ENCODE measurements at places on chromosomes 4 and X.

DNA sequence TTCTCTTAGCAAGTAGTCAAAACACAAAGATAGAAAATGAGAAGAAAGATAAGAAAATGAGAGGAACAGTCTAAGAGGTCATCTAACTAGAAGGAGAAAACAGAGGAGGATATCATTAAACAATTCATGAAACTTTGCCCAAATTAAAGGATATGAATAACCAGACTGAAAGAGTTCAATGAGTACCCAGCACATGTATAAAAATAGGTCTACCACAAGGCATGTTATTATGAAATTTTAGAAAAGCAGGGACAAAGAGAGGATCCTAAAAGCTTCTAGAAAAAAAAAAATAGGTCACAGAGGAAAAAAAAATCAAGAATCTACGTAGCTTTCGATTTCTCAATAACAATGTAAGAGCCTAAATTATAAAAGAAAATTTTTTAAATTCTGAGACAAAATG is 118.5 kb downstream of the WDFY3 start:
- DNase-seq, result no peak

- no peak for DNase-seq
These were observed 159.1 kb downstream of the FRMPD4 start for GRCh38 chrX:12297353-12297752.

DNA sequence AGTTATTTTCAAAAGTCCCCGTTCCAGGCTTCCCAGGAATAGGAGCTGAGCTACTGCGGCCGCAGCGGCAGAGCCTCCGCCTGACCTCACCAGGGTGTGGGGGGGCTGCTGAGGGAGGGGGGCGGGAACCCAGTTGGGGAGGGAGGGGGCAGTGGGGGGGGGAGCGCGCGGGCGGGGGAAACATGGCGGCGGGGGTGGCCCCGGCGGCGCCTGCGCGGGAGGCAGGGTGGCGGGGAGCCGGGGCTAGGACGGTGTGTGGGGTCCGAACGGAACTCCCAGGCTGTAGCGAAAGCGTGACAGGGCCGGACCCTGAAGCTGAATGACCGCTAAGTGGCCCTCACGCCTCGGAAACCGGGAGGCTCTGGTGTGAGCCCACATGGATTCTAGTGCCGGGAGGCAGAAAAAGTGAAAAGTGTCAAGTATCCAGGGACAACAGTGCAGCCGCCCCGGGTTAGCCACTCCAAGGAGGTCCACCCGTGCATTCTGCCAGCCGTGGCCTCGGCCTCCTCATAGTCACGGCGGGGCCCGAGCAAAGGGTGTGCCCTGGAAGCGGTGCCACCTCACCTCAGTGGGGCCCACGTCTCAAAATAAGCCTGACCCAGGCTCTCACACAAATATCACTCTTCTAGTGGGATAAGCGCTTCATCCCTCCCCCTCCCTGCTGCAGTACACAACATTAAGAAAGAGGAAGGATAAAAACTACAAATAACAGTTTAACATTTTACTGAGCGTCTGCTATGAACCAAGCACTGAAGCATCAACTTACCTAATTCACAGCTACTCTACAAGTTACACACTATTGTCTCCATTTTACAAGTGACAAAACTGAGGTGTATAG is at the start of gene KLHL13:
Gene KLHL13 (minus strand): TSS at position 98 of the 838 bp plus-strand sequence. CDS start 88,337 bp downstream, outside the sequence.
- DNase-seq, result no peak

- DNase-seq, result no peak
These were observed 317.6 kb downstream of the DKK2 start for GRCh38 chr4:106718548-106718947.

GRCh38 chr4:13088726-13089658 is 395.1 kb downstream of the RAB28 start:
- DNase-seq, result no peak

DNA sequence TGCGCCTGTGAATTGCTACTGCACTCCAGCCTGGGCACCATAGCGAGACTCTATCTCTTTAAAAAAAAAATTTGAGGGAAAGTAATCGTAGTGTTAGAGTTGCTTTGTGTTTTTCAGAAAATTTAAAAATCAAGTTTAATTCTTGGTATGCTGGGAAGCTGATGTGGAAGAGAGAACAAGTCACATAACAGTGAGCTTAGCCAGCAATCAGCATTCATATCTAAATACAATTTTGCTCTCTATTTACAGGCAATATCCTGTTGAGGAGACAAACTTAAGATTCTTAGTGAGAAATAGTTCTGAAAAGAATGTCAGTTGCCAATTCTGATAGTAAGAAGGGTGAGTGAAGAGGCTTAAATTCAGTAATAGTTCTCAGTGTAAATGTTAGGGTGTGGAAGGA is 9.6 kb upstream of the NDUFC1 start:
- DNase-seq, result no peak

DNA sequence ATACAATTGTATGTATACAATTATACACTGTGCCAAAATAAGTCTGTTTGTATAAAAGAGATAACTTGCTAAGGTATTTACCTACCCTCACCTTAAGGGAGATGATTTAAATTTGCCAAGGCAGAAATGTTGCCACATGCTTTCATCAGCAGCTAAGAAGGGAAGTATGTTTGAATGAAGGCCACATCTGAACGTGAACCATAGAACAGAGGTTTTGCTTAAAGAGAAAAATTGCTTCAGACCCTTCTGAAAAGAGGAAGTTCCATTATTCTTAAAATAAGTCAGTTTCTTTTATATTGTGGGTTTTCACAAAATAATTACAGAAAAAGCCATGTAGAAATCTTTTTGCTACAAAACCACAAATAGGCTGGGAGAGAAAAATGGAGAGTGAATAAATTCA is 621.5 kb upstream of the HTR2C start:
- no peak for DNase-seq

- no peak for DNase-seq
These were observed 64.0 kb downstream of the ACOX3 start for GRCh38 chr4:8376361-8377102.

DNA sequence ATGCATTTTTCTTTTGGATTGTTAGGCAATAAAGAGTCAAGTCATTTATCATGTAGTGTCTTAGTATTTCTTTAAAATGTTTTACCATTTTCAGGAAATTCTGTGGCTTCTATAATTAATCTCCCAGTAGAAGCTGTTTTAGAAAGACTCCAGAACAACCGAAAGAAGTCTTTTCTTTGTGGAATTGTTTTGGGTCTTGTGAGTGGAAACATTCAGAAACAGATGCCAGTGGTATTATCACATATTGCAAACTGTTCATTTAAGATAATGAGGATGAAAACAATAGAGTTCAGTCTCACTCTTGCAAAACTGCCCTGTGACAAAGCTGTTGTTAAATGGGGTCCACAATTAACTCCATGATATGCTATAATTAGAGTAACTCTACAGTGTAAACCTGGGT is 211.2 kb upstream of the KIT start:
- no peak for DNase-seq

GRCh38 chrX:98068024-98068580 is 1184.4 kb downstream of the RPA4 start:
- no peak for DNase-seq

Data from stimulated activated CD4-positive, alpha-beta T cell treated with anti-CD3 and anti-CD28 coated beads, Interleukin-12 subunit alpha, Interleukin-12 subunit beta, amount 100 ng/mL, for 48 hours (primary cell).